ENCODE measurements at places on chromosomes 1 and 21. TPM values are rescaled to one million over a fixed set of nuclear protein-coding genes. Genes with fewer than 3 reads are reported as not detected.

The KLHL12 gene
- total RNA-seq, result 24.5 TPM

The KIRREL1 gene
- 65.7 TPM for total RNA-seq

The GJB4 gene
- total RNA-seq, result not detected

The NMNAT1 gene
- 8.9 TPM for total RNA-seq

The AIM2 gene
- total RNA-seq, result 2.8 TPM

The CYP4A22 gene
- total RNA-seq, result not detected

The ANKRD35 gene
- 5.5 TPM for total RNA-seq

The DCST1 gene
- not detected for total RNA-seq

The ITLN1 gene
- total RNA-seq, result not detected

Measured in myometrial cell (primary cell).